ENCODE measurements at places on chromosomes 12 and 14.
A peak's percentile ranks its signal among the peaks of the same experiment; 100 is the strongest.

GRCh38 chr14:20683891-20684661 is at the start of gene RNASE4:
RNASE4 (plus strand) TSS chr14:20684560; CDS start chr14:20699372, 14,812 bp downstream.
- peak; percentile 78 for DNase-seq

DNA sequence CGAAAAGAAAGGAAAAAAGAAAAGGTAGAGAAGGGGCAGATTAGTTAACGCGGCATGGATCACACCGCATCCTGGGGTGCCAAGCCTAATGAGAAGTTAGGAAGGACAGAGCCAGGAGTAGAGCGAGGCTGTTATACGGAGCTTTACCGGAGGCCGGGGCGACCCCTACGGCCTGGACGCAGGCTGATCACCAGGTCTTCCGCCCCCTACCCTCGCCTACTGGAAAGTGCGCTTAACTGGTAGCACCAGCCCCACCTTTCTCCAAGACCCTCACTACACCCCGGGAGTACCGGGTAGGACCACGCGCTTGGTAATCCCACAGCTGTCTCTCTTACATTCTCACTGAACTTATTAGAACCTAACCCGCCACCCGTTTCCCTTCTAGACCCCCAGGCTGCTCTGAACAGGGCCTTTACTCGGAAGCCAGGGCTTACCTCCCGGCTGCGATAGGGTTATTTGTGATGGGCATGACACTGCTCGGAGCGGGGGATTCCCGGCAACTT is 33.8 kb downstream of the WBP11 start:
- no peak for DNase-seq

GRCh38 chr14:34043627-34044372 is 92.9 kb upstream of the EGLN3 start:
- no peak for DNase-seq

GRCh38 chr14:100400115-100400514 is 77.0 kb downstream of the SLC25A47 start:
- no peak for DNase-seq

GRCh38 chr12:109696485-109697269 is 16.9 kb upstream of the FAM222A start:
- peak; percentile 62 for DNase-seq

- no peak for DNase-seq
Measured at GRCh38 chr12:9719790-9720189, 13.1 kb downstream of the CLECL1 start.

DNA sequence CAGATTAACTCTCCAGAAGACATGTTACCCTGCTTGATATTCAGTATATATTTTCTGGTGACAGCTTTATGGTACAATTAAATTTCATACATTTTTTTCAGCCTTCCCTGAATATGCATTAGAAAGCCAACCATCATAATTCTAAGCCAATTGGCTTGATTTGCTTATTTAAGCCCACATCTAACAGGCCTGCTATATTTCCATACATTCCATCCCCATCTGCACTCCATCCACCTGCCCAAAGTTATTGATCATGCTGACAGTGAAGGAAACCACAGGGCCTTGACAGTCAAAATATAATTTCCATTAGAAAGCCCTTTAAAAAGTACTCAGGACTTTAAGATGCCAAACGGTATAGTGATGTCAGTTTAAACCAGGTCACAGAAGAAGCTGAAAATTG is 164.3 kb downstream of the GXYLT1 start:
- no peak for DNase-seq

DNA sequence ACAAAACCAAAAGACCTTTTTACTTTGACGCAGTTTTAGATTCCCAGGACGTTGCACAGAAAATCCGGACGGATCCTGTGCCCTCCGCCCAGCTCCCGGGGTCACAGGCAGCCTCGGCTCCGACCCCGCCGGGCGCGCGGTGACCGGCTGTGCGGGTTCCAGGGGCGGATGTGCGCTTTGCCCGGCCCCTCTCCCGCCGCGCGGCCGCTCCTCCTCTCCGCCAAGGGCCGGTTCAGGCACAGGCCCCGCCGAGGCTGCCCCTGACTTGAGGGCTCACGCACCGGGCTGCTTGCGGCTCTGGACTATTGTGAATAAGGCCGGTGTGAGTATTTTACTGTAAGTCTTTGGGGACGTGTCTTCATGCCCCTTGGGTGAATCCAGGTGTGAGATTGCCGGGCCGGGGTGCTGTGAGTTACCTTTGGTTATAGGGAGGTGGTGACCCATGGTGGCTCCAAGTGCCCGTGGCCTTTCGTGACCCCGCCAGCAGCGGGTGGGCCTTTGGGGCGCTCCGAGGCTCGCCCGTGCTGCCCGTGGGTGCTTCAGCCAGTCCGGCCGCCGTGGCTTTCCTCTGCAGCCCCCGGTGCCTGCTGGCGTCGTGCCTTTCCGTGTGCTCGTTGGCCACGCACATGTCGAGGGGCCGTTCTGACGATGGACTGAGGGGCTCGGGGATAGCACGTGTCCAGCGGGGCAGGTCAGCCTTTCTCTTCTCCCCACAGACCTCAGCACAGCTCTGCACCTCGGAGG is 45.9 kb downstream of the NOC4L start:
- DNase-seq = peak; percentile 44

DNA sequence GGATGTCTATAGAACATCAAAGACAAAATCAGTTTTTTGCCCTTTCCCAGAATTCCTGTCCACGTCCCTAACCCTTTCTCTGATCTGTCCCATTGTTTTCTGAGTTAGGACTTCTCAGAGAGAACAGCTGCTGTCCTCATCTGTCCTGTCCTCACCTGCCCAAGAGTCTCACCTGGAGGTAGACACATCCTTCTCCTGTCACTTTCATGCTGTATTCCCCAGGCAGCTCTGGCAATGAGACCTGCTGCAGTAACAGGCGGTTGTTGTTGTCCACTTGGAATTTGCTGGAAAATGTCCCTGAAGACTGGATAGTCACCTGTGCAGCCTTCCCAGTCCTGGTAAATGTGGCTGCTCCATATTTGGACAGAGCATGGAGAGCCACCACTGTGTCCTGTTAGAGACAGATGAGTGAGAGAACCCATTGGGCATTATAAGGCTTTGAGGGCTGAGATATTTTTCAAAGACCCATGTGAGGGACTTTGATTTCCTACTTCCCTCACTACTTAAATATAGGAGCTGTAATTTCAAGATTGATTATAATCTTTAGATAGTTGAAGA is 43.2 kb downstream of the A2M start:
- no peak for DNase-seq

GRCh38 chr14:32900547-32900946 is 38.1 kb upstream of the NPAS3 start:
- no peak for DNase-seq

- DNase-seq = no peak
Measured at GRCh38 chr14:71400871-71401321, 493.6 kb downstream of the PCNX1 start.

- DNase-seq = no peak
Measured at GRCh38 chr12:94230357-94230905, 82.1 kb downstream of the PLXNC1 start.

DNA sequence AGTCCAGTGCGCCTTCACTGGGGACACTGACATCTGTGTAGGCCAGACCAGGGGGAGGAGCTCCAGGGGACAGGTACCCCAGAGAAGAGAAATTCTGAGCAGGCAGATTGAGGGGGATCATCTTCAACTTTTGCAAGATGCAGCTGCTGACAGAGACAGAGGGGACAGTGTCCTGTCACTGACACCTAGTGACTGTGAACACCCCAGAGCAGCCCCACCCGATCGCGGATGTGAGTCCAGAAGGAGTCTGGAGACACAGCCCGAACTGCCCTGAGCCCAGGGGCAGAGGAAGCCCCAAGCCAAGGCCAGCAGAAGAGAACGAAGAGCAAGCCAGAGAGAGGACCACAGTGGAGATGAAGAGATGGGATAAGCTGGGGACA is 21.7 kb upstream of the LRTM2 start:
- DNase-seq = no peak

GRCh38 chr12:14775636-14775980 is 27.7 kb downstream of the WBP11 start:
- DNase-seq = no peak

GRCh38 chr12:45468751-45469615 is 253.1 kb downstream of the ANO6 start:
- no peak for DNase-seq

- DNase-seq = no peak
Measured at GRCh38 chr12:68904351-68904962, 28.5 kb downstream of the CPM start.

DNA sequence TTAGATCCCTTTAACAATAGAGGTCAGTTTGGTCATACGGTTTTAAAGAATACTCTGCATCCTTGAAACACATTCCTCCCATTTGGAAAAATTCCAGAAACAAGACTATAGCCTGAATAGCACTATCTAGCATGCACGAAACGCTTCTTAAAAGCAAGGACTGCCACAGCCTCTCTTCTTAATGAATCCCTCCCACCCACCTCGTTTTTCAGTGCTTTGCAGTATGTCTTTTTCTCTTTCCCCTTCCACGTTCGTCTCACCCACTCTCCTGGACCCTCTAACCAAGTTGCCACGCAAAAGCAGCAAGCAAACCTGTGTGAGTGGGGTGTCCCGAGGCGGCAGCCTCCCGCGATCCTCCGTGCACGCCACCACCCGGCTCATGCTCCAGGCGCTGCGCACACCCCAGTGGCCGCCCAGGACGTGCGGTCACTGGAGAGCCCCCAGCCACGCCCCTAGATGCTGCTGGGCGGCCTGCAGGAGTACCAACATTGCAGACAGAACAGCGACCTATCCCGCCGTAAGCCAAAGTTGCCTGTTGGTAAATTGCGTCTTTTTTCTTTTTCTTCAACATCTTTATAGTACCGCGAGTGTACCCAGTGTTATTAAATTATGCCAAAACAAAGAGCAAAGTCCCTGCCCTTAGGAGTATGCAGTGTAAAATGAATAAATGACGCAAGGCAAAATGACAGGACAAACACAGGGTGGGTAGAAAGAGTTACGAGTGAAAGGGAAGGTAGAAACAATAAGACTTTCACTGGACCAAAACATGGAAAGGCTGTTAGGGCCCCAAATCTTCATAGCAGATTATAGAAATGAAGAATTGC is at the start of gene SLC38A4:
Gene SLC38A4 (minus strand): TSS at position 407 of the 824 bp plus-strand sequence. CDS start 32,926 bp downstream, outside the sequence.
- DNase-seq = no peak

GRCh38 chr12:124487066-124487833 is 80.2 kb downstream of the NCOR2 start:
- DNase-seq = peak; percentile 89

GRCh38 chr14:60757567-60758002 is 23.0 kb downstream of the MNAT1 start:
- DNase-seq = no peak

DNA sequence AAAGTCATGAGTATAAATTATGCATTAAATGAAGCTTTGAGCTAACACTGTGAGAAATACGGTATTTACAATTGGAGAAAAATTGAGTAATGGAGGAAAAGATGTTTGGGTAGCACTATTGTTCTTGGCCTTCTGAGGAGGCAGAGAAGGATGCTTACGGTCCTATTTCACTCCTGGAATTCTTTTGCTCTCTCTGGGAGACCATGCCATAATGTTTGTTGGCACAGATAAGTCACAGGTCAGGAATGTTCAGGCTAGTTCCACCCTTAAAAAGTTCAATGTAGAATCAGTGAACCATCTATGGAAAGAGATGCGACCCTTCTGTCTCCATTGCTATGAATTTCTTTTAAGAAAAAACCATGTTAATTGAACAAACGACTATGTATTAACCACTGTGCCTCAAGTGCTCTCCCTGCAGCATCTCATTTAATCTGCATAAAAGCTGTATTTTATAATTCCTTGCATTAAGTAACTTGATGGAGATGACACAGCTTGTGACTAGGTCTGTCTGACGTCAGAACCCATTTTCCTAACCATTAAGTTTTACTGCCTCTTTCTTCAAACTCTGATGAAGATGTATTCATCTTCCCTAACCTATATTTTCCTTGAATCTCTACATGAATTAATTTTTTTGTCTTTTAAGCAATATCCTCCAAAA is 9.5 kb downstream of the BATF start:
- DNase-seq = no peak

GRCh38 chr12:122201381-122201780 is 2.1 kb upstream of the B3GNT4 start:
- no peak for DNase-seq

DNA sequence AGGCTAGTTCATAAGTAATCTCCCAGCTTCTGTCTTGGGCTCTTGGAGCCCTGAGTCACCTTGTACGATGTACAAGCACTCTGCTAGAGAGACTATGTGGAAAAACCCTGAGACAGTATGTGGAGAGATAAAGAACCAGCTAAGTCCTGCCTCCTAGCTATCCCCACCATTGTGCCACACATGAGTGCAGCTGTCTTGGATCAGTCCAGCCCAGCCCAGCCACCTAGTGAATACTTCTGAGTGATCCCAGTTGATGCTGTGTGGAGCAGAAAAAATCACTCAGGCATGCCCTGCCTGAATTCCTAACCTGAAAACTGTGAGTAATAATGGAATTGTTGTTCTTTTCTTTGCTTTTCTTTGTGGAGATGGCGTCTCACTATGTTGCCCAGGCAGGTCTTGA is 5.1 kb upstream of the SERPINA6 start:
- no peak for DNase-seq

GRCh38 chr14:58923751-58924405 is 264.6 kb upstream of the DAAM1 start:
- DNase-seq = no peak

GRCh38 chr12:89166121-89166520 is 186.2 kb downstream of the DUSP6 start:
- no peak for DNase-seq

DNA sequence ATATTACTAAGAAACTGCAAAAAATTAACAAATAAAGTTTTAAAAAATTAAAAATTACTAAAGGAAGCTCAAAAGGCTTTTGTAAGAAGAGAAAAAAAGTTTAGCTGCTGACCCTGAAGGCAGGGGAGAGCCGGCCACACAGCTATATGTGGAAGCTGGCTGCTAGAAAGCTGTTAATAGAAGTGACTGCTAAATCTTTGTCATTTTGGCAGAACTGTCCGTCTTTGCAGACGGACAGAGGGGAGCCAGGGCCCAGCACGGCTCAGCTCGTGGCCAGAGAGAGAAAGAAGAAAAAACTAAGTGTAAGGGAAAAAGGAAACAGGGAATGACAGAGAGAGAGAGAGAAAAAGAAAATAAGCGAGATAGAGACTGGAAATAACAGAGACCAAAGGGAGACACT is 27.9 kb downstream of the PRMT8 start:
- DNase-seq = no peak

DNA sequence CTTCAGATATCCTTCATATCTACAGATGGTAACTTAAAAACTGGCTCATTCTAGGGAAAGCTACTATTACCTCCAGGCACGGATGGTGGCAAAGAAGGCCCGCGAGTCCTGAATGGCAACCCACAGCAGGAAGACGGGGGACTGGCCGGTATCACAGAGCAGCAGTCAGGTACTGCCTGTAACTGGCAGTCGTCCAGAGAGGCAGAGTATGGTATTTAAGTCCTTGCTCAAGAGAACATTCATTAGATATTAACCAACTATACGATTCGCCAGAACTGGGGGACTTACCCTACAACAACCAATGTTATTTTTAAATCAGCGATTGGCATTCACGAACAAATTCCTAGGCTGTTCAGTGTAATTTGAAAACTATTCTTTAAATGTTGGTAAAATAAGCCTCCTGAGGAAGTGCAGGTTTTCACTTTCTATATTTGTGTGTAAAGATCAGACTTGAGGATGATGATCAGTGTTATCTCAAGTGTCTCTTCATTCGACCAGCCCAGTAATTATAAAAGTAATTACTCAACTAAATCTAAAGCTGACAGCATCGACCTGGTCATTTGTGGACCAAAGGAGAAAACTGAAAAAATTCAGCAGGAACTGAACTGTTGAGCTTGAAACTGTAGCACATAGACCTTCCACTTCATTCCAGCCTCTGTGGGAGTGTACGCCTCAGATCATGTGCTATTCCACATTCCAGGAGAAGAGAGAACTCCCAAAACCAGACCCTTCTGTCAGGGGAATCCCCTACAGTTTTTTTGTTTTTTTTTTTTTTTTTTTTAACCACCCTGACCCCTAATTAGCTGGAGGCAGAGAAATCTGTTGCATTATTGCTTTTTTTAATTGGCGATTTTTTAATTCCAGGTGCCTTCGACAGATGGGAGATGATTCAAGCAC is 75.6 kb downstream of the ESR2 start:
- peak; percentile 15 for DNase-seq

All from erythroblast (primary cell).